ENCODE measurements at places on chromosomes 2 and 18.

DNA sequence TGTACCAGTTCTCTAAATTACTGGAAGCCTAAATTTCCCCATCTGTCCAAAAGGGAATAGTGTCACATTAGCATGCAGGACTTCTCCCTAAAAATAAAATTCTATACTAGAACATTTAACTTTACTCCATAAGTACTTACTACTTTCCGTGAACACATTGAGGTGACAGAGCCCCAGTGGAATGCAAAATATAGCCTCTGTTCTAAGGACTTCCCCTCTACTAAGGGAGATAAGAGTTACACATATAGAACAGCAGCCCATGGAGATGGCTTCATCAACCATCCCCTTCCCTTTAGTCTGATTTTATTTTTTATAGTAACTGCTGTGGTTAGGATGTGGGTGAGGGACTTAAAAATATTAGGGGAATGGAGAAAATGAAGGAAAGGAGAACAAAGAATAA lies 68.9 kb upstream of the STPG4 start:
- no peak for DNase-seq

DNA sequence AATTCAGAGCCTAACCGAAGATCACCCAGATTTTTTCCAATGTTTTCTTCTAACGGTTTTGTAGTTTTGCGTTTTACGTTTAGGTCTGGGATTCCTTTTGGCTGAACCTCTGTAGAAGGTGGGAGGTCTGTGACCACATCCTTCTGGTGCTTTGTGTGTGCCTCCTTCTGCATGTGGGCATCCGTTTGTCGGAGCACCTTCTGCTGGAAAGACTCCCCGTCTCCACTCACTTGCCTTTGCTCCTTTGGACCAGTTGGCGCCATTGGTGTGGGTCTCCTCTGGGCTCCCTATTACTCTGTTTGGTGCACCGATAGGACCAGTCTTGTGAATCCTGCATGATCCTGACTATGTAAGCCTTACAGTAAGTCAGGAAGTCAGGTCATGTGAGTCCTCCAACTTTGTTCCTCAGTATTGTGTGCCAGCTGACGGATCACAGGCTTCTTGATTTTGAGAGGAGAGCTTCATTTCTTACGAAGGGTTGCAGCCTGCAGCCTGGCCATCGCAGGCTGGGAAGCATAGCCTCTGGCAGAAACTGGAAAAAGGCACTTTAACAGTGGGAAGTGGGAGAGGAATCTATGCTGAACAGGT lies 13.6 kb downstream of the AQP12A start:
- DNase-seq = no peak

DNA sequence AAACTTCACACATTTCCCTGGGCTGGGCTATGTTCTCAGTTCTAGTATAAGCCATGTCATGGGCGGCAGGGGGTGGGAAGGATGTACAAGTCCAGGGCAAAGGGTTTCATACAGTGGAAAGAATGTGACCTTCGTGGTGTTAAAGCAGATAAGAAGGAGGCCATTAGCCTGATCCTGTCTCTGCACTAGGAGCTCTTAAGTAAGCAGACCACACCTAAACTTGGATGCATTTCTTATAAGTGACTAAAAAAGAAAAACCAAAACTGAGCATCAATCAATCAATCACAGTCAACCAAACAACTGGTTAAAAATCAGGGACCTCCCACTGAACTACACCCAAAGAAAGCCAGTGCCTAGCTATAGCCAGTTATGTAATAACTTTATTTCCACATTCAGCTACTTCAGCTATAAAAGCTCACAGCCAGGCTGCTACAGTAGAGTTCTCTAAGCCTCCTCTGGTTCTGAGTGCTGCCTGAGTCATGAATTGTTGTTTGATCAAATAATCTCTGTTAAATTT lies 46.8 kb upstream of the RIOK3 start:
- DNase-seq = no peak

- DNase-seq = no peak
Measured at GRCh38 chr2:203681978-203682377, 24.5 kb upstream of the CD28 start.

- no peak for DNase-seq
Measured at GRCh38 chr2:62114564-62114963, 81.4 kb upstream of the B3GNT2 start.

DNA sequence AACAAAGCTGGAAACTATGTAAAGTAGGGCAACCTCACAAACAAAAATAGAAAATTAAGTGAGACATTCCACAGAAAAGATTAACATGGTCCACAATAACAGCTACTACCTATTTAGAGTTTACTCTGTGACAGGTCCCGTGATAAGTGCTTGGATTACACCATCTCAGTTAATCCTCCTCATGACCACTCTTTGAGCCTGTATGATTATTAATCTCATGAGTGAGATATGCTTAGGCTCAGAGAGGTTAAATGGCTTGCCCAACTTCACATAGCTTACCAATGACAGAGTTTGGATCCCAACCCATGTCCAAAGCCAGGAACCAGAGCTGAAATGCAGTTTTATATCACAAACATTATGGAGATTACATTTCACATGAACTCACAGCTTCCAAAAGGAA lies 37.3 kb upstream of the KLF7 start:
- no peak for DNase-seq

- DNase-seq = no peak
Measured at GRCh38 chr2:132645722-132646539, 24.1 kb downstream of the LYPD1 start.

GRCh38 chr2:223641082-223641481 lies 38.9 kb upstream of the SCG2 start:
- no peak for DNase-seq

DNA sequence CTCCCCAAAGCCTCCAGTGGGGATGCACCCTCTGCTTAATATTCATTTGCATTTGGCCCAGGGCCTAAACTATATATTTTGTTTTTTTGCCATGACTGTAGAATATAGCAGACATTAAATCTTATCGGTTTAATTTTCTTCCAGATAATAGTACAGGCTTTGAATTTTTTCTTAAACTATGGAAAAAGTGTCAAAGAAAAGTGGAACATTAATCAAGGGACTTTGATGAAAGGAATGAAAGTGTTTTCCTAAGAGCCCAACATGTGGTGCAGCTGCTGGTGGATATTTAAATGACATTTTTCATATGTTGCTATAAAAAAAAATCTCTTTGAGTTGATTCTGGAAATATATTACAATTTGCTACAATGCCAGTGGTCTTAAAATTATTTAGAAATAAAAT lies 346.8 kb downstream of the CYP26B1 start:
- no peak for DNase-seq

GRCh38 chr2:203685081-203685621 lies 21.3 kb upstream of the CD28 start:
- no peak for DNase-seq

DNA sequence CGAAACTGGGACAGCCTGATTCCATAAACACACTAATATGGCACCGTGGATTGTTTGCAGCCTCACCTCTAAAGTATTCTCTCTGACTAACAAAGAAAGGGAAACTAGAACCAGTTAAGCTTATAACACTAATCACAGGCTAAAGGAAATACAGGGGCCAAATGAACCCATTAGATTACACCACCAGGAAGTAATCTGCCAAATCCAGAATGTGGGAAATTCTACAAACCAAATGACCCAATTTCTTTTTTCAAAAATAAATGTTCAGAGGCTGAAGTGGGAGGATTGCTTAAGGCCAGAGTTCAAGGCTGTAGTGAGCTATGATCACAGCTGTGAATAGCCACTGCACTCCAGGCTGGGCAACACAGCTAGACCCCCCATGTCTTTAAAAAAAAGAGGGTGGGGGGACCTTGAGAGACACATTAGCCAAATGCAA lies 1.5 kb upstream of the MPPE1 start:
- no peak for DNase-seq

GRCh38 chr2:74806920-74807319 lies 27.0 kb upstream of the HK2 start:
- no peak for DNase-seq

DNA sequence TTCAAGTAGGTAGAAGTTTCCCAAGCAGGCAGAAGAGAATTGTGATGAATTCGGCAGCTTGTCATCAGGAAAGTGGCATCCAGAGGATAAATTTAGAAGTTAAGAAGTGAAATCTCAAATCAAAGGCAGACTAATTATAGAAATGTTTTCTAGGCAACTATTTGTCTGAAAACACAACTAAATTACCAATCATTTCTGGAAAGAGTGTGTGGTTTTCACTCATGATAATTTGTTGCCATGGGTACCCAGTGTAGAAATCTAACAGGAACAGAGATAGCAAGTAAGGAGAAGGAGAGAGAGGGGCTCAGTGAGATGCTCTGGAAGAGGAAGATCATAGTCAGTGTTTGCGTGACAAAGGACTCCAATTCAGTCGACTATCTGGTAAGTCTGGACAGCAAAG lies 208.1 kb downstream of the NCKAP5 start:
- no peak for DNase-seq

DNA sequence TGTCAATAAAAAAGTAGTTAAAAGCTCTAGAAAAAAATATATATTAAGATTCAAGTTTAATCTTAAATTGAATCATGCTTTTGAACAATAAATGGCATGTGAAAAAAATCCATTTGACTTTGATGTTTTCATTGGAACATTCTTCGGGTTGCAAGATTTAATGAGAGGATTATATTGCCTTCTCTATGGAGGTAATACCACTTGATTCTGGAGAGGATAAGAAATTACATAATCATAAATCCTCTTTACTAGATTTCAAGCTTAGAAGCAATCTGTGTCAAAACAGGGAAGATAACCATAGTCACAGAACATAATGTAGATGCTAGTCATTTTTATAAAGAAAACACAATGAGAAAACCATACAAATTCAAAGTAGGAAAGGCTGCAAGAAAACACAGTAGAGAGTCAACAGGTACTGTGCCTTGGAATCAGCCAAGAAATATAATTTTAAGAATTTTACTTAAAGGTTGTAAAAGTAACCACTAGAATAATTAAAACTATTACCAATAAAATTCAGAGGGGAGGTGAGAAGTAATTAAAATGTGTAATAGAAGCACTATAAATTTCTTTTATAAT lies 18.7 kb upstream of the MAPRE2 start:
- DNase-seq = no peak

DNA sequence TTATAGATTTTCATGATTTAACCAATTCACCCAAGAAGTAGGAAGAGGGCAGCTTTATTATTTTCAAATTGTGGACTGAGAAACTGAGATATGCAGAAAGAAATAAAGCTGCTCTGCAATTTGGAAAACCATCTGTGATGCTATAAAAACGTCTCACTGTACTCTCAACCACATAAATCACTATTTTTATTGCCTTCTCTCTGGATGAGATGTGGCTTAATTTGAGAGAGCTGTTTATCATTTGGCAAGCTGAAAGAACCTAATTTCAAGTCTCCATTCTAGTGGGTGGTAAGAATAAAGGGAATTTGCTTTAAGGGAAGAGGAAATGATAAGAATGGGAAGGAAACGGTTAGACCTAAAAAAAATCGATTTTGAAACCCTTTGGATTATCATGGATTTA lies 49.9 kb upstream of the CYP1B1 start:
- no peak for DNase-seq

DNA sequence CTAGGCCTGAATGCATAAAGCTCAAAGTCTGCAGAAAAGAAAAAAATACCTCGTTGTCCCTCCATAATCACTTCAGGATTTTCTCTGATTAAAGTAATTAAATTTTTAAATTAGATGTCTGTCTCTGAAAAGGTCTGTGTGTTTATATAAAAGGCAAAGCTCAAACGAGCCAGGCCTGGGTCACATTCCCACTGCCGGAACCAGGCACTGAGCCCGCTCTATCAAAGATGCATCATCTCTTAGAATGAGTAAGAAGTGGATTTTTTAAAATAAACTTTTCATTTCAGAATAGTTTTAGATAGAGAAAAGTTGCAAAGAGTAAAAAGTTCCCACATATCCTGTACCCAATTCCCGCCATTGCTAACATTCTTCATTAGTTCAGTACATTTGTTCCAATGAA lies 202.1 kb upstream of the KYNU start:
- no peak for DNase-seq

- DNase-seq = no peak
Measured at GRCh38 chr2:148527488-148528340, 116.8 kb upstream of the EPC2 start.

Data from activated gamma-delta T cell treated with Interleukin-2 at 50 U/mL for 16 hours (primary cell).